ENCODE measurements at places on chromosomes 12 and 14. TPM values are rescaled to one million over a fixed set of nuclear protein-coding genes. Genes with fewer than 3 reads are reported as not detected.

Gene TAS2R8
- total RNA-seq = not detected

Gene SERPINA10
- not detected for total RNA-seq

Gene SLC16A7
- 40.6 TPM for total RNA-seq

Gene KRT6C
- not detected for total RNA-seq

Gene RPGRIP1
- not detected for total RNA-seq

Gene DDX11
- 6.1 TPM for total RNA-seq

Gene SPTSSA
- total RNA-seq = 11.5 TPM

Gene TEX52
- not detected for total RNA-seq

Gene ZNF605
- 15.6 TPM for total RNA-seq

Gene SMARCC2
- 23.4 TPM for total RNA-seq

DNA sequence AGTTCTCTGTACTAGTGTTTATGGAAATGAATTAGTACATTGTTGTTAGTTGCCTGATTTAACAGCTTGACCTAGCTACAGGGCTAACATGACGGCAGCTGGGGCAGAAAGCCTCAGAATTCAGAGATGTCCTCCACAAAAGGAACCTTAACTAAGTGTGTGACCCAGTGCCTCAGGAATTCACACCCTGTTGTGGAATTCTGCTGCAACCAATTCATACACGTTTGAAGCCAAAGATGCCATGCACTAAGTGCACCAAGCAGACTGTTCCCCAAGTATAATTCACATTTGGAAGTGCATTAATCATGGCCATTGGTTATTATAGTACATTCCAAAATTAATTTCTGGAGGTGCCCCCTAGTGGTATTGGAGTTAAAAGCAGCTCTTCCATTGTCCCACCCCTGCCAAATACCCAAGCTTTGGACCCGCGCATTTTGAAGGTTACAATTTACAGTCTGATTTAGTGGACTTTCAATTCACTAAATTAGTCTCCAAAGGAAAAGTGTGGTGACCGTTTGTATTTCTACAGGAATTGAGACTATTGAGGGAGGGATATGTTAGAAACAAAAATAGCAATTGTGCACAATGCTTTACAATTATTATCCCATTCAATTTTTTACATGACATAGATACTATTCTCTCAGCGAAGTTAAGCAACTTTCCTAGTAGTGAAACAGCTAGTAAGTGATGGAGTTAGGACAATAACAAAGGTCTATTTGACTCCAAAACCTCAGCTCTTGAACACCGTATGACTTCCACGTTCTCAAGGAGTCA, 85.9 kb downstream of the PAX9 start:
- DNase-seq = peak; percentile 42

DNA sequence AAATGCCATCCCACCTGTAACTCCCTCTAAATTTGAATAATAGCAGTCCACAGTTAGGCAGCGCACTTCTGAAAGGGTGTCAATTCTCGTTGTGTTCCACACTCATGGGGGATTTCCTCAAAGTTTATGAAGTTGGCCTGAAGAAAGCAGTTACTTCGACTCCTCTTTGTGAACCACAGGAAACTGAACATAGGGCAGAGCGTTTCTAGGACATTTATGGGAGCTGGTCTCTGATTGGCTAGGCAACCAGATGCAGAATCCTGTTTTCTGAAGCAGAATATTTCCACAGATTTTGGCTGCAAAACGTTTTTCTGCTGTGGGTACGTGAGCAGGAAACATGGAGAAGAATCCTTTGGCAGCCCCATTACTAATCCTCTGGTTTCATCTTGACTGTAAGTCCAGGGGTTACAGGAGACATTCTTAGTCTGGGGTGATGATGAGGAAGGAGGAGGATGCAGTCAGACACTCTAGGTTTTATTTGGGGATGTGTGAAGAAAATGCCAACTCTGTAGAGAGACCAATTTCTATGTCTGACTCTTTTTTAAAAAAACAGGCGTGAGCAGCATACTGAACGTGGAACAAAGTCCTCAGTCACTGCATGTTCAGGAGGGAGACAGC, 431.5 kb upstream of the OR4E1 start:
- DNase-seq = no peak

- DNase-seq = peak; percentile 26
These were observed 5.8 kb downstream of the IGF1 start for GRCh38 chr12:102474438-102475064.

DNA sequence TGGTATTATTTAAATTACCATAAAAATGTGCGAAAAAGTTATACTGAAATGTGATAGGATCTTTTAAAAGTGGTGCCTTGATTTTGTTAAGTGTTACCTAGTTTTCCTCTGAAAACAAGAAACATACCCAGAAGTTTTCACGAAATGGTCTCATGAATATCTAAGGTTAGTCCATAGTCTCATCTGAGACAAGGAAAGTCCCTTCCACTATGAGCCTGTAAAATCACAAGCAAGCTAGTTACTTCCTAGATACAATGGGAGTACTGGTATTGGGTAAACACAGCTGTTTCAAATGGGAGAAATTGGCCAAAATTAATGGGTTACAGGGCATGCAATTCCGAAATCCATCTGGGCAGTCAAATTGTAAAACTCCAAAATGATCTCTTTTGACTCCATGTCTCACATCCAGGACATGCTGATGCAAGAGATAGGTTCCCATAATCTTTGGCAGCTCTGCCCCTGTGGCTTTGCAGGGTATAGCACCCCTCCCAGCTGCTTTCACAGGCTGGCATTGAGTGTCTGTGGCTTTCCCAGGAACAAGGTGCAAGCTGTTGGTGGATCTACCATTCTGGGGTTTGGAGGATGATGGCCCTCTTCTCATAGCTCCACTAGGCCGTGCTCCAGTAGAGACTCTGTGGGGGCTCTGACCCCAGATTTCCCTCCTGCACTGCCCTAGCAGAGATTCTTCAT, 271.4 kb downstream of the NAV3 start:
- no peak for DNase-seq

DNA sequence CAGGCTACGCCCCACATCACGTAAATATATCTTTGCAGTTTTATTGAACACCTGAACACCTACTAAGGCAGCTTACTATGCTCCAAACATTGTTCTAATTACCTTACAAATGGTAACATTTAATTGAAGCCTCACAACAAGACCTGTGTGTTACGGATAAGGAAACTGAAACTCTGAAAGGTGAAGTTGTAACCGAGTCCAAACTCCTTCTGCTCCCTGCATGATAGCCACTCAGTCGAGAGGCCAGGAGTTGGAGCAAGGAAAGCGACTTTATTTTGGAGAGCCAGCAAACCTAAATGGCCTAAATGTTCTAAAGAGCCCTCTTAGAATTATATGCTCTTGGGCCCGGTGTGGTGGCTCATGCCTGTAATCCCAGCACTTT, 12.6 kb upstream of the TRPV4 start:
- DNase-seq = no peak

DNA sequence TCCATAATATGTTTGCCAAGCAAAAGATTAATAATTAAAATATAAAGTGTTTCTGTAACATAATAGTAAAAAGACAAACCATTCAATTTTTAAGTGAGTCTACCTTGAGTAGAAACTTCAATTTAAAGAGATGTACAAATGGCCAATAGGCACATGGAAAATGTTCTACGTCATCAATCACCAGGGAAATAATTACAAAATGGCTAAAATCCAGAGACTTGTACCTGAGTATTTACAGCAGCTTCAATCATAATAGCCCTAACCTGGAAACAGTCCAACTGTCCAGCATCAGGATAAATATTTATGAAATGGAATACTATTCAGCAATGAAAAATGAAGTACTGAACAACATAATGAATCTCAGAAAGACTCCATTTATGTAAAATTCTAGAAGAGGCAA, 95.5 kb upstream of the FAR2 start:
- no peak for DNase-seq

DNA sequence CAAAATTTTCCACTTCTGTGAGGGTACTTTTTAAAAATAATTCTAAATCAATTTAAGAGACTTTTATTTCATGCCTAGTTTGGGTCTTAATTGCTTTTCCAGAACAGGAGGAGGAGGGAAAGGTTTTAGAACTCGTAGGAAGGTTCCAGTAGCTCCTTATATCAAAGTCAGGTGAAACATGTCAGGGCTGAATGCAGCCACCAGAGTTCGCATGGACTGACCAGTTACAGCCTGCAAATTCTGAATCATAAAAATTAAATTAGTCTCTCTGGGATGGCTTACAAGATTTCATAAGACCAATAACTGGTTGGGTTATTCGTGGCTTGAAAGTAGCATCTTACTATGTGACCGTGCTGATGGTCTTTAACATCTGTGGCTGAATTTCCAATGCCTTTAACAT, 397 bp downstream of the BDKRB1 start:
- DNase-seq = peak; percentile 78

DNA sequence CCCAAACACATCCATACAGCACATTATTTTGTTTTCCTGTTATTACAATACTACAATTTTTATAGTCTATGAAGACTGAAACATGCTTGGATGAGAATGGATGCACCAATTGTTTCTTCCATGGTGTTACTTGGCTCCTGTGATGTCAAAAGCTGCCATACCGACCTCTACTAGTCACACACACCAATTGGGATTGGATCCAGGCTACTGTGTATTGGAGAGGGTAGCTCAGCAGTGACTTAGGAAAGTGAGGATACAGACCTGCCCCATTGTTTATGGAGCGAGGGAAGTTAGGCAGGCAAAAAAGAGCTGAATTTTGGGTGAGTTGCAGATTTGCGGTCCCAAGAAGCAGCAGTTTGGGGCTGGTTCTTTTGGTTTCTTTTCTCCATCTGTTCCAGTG, 30.8 kb upstream of the AKAP6 start:
- peak; percentile 19 for DNase-seq

DNA sequence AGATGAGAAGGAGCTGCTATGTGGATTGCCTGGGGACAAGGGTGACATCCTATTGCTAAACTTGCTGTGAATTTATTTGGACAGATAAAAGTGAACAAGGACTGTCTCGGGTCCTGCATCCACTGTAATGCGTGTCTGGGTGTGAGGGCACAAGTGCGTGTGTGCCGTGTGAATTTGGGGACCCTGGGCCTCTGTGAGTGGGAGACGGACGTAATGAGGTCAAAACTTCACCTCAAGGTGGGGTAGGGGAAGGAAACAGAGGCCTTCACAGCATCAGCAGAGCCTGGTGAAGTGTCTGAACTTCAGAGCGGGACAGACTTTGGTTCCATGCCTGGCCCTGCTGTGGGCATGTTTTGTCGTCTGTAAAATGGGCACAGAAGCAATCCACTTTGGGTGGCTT, 14.8 kb downstream of the ASB2 start:
- no peak for DNase-seq

- DNase-seq = peak; percentile 83
These were observed 1.1 kb downstream of the FBXO21 start for GRCh38 chr12:117188961-117189724.

- DNase-seq = no peak
These were observed 25.0 kb upstream of the GALNT9 start for GRCh38 chr12:132354211-132354981.

DNA sequence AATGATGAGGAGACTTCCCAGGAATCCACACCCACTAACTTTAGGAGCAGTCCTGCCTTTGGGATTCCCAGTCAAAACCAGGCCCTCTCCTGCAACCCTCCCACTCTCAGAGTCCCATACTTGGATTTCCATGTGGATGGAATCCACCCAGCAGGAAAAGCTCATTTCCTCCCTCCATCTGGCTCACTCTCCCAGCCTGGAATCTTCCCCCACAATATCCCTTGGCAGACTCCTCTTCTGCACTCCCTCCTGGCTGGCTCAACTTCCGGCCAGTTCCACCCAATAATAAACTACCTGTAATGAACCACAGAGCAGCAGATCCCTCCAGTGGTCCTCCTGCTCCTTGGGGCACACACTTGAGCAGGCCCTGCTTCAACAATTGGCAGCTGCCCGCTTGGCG, 102.8 kb upstream of the EGLN3 start:
- peak; percentile 36 for DNase-seq

DNA sequence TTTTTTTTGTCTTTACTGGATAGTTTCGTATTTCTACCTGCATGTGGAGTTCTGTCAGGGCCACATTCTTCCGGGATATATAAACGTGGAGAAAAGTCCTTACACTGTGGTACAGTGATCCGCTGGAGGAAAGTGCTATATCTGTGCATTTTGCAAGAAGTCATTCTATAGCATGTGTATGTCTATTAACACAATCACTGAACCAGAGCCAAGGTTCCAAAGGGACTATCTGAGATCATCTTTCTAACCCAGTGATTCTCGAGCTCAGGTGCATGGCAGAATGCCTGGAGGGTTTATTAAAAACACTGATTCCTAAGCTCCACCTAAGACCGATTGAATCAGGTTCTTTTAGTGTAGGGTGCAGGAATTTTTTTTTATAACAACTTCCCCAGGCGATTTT, 354.0 kb downstream of the NRXN3 start:
- DNase-seq = no peak

- no peak for DNase-seq
These were observed 8.2 kb upstream of the WASHC4 start for GRCh38 chr12:105099356-105099755.

DNA sequence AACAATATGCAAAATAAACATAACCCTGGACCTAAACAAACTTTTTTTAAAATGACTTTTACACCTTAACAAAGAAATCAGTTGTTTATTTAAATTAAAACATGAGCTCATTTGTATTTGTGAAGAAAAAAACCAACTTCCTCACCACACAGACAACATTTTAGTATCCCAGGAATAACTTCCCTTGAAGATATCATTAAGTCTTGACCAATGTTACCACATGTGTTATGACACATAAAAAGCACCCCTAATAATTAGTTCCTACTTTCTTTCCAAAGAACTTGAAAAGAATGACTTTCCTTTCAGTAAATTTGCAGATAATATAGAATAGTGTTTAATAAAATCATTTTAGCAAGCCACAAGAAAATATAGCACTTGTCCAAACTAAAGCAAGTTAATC, 42.4 kb downstream of the DUSP16 start:
- DNase-seq = no peak

DNA sequence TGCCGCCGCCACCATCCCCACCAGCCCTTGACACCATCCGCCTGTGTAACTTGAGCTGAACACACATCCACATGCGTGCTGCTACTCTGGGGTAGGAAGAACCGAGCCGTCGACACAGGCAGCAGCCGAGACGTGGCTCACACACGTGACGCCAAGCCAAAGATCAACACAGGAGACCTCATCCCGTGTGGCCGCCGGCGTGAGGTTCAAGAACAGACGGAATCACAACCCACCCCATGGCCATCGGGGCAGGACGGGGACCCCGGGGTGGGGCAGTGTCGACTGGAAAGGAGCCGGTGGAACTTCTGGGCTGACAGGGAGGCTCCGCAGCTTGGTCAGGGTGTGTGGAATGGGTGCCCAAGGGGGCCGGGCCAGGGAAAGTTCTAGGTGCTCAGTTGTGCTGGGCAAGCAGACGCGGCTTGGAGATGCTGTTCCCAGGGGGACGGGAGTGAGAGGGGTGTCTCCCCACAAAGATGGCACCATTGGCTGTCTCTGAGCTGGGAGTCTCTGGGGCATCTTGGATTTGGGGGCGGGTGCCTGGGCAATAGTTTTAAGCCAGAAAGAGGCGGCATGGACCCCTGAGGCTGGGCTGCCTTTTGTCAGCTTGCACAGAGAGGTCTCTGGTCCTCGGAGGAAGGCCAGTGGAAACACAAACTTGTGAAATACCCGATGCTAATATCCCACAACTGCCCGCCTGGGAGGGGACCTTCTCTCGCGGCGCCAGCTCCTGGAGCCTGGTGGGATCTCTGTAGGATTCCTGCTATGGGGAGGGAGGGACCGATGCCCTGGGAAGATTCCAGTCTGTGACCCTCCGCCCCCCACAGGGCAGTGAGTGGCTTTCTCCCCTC, 41.8 kb downstream of the GALNT9 start:
- no peak for DNase-seq

GRCh38 chr12:52656616-52657015, 4.6 kb upstream of the KRT2 start:
- no peak for DNase-seq

Measured in GM23248 (cell line).